ENCODE measurements at places on chromosomes 6 and 20. TPM values are rescaled to one million over a fixed set of nuclear protein-coding genes. Genes with fewer than 3 reads are reported as not detected.
A peak's percentile ranks its signal among the peaks of the same experiment; 100 is the strongest.

The HLA-DQB1 gene
- total RNA-seq: 190 TPM

The CAP2 gene
- 15.7 TPM for total RNA-seq

GRCh38 chr6:24060982-24061754 lies 64.8 kb upstream of the NRSN1 start:
- no peak for DNase-seq
- H3K27ac ChIP-seq: no peak overlapping the region
- H3K27me3 ChIP-seq: no peaks in the 10 kb centered on the region

DNA sequence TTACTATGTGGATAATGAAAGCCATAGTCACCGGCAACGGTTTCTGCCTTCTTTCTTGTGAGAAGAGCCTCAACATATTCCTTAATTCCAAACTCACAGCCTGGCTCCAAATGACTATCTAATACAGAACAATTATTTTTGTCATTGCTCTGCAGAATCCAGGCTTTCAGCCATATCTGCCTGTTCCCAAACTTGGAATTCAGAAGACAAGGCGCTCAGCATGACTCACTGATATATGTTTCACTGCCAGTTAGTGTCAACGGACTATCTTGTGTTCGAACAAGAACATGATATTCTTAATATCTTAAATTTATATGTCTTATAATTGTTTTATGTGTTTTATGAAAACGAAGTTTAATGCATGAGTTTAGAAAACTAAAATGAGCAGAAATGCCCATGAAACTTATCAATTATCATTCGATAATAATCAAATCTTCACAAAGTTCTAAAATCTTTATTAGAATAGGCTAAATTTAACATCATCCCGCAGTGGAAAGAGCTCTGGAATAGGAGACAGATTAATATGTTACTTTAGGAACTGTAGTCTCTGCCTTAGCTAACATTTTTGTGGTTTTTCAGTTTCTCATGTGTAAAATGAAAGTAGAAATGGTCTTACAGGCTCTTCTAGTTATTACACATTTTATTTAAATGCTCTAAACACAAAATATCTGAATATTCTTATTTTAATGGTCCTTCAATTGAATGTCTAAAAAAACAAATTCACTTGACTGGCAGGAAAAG lies 669.3 kb upstream of the GJE1 start:
- H3K27me3 ChIP-seq: no peaks in the 10 kb centered on the region
- H3K4me3 ChIP-seq: no peak overlapping the region
- no peaks in the 10 kb centered on the region for H3K36me3 ChIP-seq
- no peak overlapping the region for H3K27ac ChIP-seq
- no peak for DNase-seq
- no peaks in the 10 kb centered on the region for H3K4me1 ChIP-seq

DNA sequence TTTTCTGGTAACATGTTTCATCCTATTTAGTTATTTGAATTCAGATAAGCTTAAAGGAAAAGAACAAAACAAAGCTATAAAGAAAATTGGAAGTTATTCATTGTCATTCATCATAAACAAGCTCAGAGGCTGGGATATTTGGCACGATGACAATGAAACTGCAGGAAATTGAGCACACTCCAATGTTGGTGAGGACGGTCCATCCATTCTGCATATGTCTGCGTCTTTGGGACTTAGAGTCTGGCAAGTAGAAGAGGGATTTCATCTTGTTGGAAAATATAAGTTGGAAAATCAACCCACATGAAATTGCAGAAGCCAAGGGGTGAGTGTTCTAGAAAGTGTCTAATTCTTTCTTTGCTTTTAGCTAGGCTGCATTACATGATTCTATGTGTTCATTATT lies 78.4 kb downstream of the HDGFL1 start:
- no peaks in the 10 kb centered on the region for H3K27me3 ChIP-seq
- H3K27ac ChIP-seq: no peak overlapping the region
- no peak for DNase-seq
- H3K4me1 ChIP-seq: no peaks in the 10 kb centered on the region
- no peaks in the 10 kb centered on the region for H3K36me3 ChIP-seq

DNA sequence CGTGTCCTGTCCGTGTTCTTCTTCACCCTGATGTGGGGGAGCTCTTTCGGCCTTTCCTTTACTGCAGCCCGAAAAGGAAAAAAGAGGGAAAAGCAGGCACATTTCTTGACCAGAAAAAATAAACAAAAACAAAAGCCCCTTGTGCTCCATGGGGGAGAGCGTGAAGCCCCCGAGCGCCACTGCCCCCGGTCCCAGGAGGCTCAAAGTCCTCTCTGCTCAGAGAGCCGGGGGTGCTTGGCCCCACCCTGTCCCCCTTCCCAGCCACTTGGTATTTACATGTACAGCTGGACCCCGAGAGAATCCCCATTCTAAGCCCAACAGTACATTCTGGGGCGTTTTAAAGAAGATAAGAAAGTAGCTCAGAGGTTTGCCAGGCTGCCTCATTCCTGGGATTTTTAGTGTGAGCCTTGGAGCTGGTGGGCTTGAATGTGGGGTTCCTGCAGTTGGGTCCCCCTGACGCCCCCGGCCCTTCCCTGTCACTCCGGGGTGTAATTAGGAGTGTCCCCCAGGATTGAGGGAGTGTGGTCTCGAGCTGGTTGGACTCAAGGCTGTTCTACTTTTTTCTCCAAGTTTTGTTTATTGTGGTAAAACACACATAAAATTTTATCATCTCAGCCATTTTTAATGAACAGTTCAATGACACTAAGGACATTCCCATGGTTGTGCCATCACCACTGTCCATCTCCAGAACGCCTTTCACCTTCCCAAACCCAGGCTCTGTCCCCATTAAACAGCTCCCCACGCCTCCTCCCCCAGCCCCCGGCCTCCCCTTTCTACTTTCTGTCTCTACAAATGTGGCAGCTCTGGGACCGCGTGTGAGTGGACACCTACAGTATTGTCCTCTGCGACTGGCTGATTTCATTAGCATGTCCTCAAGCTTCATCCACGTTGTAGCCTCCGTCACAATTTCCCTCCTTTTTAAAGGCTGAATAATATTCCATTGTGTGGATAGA lies 55.7 kb upstream of the BHLHE23 start:
- peaks cover 62% of the 10 kb centered on the region for H3K27me3 ChIP-seq
- H3K4me3 ChIP-seq: no peak overlapping the region
- H3K4me1 ChIP-seq: no peaks in the 10 kb centered on the region

GRCh38 chr6:16925461-16925860 lies 164.2 kb upstream of the ATXN1 start:
- no peak overlapping the region for H3K27ac ChIP-seq
- no peak for DNase-seq
- H3K36me3 ChIP-seq: no peaks in the 10 kb centered on the region

DNA sequence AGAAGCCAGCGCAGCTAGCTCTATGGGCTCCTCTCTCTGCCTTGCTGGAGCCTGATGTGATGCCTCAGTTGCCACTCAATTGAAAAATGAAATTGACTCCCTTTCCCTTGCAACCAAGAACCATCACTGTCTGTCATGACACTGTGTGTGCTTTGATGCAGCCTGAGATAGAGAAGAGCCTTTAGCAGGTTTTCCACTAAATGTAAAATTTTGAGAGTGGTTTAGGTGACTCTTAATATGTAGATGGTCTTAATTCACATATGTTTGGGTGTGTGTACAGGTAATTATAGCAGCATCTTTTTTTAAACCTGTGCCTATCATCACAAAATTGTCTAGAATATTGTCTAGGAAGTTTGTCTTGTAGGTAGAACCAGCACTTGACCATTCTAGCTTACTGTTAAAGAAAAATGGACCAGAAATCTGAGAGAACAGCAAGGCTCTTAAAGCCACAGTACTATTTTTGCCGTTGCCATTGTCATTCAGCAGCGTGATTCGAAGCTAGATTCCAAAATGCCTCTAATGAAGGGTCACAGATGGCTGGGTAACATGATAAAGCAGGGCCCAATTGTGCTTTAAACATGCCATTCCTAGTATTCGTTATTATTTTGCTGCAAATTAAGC lies 1.3 kb downstream of the ARFGEF3 start:
- H3K27ac ChIP-seq: peak overlapping the region; percentile 66
- H3K27me3 ChIP-seq: no peaks in the 10 kb centered on the region
- H3K4me3 ChIP-seq: peak overlapping the region; percentile 87
- DNase-seq: no peak
- H3K4me1 ChIP-seq: peaks cover 24% of the 10 kb centered on the region

All from Calu3 (cell line).